Stimulated activated CD4-positive, alpha-beta T cell treated with anti-CD3 and anti-CD28 coated beads, Interleukin-4, amount 100 ng/mL, for 24 hours (primary cell): ENCODE measurements at places on chromosomes 4 and X.

GRCh38 chr4:38154681-38155588, 194.7 kb downstream of the PTTG2 start:
- DNase-seq, result no peak

- DNase-seq, result no peak
Observed at GRCh38 chrX:24002792-24003191, 24.2 kb downstream of the KLHL15 start.

DNA sequence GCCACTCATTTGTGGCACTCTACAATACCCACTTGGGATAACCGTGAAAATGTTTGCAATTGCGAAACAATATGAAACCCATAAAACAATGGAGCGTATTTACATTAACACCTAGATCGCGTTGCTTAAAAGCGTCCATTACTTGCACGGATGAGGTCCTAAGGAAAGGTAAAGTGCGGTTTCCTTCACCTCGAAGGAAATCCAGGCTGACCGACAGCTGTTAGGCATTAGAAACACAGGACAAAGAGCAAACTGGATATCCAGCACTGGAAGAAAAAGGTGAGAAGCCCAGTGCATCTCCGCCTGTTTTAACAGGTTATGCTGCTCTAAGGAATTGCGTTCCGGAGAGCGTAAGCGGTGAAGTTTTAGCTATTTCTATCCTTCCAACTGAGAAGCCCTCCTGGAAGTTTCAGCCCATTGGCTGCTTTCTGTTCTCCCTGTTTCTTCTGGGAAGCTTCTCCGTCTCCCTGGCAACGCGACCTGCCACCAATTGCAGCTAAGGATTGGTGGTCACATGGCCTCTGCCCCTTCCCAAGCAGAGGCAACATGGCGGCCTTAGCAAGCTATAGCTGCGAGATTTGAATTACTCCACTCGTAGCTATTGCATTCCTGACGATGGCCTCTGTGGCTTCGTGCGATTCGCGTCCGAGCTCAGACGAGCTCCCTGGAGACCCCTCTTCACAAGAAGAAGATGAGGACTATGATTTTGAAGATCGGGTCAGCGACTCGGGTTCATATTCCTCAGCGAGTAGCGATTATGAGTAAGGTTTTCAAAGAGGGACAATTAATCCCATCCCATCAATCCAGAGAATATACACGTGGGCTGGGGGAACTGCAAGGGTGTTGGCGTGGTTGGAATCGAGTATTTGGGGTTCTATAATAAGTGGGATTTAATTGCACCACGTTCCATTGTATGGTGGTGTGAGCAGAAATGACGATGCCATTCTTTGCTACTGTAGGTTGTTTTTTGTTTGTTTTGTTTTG, at the start of gene INTU:
Gene INTU (plus strand): TSS at position 538 of the 984 bp plus-strand sequence. CDS start 78 bp downstream, at position 616.
- no peak for DNase-seq

DNA sequence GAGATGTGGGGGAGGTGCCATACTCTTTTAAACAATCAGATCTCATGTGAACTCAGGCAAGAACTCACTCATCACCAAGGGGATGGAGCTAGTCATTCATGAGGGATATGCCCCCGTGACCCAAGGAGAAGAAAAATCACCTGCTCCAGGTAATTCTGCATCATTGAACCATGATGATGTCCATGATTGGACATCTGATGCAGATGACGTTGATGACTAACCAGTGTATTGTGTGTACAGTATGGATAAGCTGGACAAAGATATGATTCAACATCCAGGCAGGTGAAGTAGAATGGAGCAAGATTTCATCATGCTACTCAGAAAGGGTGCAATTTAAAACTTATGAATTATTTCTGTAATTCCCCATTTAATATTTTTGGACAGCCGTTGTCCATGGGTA, 286.4 kb upstream of the SMIM31 start:
- DNase-seq, result no peak

DNA sequence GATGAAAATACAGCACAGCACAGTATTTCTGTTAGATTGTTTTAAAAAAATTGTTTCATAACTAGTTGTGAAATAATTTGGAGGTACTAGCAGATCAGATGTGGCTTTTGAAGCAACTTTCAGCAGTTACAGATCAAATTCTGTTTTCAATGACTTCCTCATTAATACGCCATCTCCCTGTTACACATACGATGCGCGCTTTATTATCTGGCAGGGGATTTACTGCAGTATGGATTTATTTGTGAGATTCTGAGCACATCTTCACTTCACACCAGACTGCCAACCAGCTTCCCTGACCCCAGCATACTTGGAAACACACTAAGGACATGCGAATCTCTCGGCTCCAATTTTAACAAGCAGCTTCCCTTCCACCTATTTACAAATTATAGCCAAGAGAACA, 235.5 kb upstream of the DIAPH2 start:
- DNase-seq, result no peak

DNA sequence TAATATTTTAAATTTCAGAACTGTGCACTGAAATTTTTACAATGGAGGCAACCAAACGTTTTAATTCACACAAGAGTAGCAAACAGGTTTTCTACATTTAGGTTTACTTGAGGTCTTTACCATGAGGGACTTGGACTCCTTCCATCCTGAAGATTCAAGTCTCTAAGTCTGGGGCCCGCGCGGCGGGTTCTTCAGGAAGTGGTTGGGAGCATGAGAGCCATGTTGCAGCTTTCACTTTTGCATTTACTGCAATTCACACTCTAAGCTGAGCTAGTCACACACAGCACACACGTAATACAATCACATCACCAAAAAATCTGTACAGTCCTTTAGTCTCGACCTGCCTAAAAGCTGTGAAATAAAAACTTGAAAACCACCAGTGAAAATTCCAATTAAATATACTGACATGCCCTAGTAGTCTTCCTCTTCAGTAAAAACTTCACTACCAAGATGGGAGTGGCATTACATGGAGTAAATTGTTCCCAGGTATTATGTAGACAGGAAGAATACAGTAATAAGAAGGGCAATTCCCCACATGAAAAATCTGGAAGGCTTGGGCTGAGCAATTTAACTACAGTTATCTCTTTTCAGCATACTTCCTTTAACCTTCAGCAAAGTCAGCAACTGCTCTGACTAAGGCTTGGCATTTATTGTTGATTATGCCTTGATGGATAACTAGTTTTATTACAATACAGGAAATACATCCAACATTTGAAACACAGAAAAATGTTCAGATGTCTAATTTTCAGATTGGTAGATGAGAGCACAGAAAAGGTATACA, 571.1 kb upstream of the DIPK2B start:
- DNase-seq, result peak; percentile 52

DNA sequence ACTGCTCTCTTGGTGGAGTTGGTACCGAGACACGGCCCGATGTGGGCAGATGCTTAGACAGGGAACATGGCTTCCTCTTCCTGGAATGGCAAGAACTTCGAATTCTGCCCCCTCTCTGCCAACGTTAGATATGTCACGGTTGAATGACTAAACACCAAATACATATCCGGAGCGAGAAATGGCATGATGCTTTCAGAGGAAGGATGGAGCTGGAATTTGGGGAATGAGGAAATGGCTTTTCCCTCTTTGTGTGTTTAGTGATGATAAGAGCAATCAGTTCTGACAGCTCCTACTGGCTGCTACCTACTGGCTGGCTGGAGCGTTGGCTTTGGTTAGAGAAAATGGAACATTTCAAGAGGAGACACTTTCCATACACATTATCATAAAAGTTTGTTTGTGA, 140.0 kb downstream of the DHRSX start:
- DNase-seq, result no peak

DNA sequence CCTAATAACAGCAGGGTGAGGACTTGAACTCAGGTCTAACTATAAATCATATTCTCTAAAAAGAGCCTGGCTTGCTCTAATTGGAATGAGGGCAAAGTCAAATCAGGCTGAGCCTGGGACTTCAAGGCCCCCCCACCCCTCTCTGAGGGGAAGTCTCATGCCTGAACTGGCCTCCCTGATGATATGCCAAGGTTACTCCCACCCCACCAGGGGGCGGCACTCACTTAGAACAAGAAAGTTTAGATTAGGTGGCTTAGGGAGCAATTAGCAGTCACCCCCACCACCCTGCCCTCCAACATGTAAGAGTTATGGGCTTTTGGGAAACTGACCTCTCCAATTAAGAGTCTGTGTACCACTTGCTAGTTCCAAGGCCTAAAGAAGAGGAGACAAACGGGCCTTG, 2.7 kb downstream of the FOXO4 start:
- DNase-seq, result peak; percentile 78

GRCh38 chr4:99586322-99586721, 11.7 kb downstream of the MTTP start:
- DNase-seq, result no peak

DNA sequence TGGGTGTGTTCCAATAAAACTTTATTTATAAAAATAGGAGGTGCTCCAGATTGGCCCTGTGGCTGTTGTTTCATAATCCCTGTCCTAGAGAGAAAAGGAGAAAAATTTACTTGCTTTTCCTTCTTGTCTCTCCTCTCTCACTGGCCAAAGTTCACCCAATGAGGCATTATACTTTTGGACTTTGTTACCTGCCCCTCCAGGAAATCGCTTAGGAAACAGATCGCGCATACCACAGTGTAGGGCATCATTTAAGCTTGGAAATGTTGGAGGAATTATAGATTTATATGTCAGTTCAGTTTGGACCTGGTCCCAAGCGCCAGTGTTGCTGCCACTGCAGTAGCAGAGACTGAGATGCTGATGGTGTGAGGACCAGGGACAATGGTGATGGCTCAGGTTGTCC, 337.6 kb upstream of the NR3C2 start:
- no peak for DNase-seq

GRCh38 chrX:22097012-22097694, 65.0 kb downstream of the PHEX start:
- no peak for DNase-seq

DNA sequence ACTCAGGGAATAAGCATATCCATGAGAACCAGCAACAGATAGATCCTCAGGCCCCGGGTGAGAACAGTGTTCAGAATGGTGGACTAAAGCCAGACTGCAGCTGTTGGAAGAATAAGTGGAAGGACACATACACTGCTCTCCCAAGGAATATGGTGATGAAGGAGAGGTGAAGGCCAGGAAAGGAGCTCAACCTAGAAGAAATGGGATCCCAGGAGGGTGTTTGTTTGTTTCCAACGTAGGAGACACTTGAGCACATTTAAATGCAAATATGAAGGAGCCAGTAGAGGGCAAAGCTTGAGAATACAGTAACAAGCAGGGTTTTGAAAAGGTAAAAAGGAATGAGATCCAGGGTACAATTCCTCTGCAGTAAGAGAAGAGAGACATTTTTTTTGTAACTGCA, 42.4 kb upstream of the ATOH1 start:
- no peak for DNase-seq

- DNase-seq, result no peak
Observed at GRCh38 chr4:112142182-112142581, 3.1 kb upstream of the FAM241A start.

- DNase-seq, result no peak
Observed at GRCh38 chr4:26751004-26751403, 109.6 kb upstream of the STIM2 start.

- DNase-seq, result no peak
Observed at GRCh38 chrX:138859421-138859820, 147.9 kb upstream of the FGF13 start.

DNA sequence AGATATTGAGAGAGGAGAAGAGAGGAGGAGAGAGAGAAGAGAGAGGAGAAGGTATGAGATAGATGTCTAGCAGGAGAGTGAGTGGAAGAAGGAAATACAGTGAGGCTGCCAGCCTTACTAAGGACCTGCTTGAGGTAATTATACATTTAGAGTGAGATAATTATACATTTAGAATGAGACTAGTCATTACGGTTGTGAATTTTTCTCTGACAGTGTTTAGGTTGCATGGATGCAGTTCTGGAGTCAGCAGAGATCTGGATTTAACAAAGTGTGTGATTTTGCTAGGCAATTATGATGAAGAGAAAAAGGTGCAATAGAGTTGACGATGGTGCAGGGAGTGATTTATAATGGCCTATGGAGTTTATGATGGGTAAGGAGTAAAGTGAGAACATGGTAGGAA, 187.1 kb upstream of the ARX start:
- DNase-seq, result no peak

GRCh38 chr4:136392576-136392975, 1139.7 kb downstream of the PCDH18 start:
- DNase-seq, result no peak

- DNase-seq, result no peak
Observed at GRCh38 chr4:104416725-104417356, 77.9 kb downstream of the CXXC4 start.

GRCh38 chr4:76459291-76459723, 24.3 kb downstream of the SHROOM3 start:
- DNase-seq, result no peak

GRCh38 chrX:21004835-21005234, 369.4 kb upstream of the CNKSR2 start:
- no peak for DNase-seq

GRCh38 chrX:64571011-64571410, 175.8 kb upstream of the MTMR8 start:
- DNase-seq, result no peak

DNA sequence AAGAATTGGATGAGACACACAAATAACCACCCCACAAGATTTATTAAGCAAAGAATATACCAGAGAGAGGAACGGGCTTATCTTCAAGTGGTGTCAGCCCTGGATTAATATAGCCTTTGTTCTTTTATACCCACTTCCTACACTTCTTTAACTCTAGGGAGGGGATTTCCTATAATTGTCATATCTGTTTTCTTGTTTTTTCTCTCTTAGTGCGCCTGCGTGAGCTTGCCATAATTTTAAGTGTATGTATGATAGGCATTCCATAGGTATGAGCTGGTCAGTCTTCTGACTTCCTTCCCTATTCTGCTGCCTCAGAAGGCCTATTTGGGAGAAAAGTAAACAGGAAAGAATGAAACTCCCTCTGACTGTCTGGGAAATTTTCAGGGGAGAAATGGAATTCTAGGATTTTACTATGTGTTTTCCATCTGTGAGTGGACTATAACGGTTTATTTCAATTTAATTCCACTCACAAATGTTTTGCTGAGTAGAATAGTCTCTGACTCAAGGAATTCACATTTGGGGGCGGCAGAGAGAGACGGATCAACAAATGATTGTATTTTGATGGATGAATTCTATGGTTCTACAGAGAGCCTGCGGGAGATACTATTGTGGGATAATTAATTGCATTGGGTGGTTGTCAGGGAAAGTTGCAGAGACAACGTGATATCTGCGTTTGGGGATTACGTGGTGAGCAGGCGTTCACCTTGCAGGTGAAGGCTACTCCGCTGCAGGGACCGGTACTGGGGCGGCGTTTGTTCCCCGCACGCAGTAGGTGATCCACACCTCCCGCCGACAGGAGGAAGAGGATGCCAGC, 626 bp upstream of the CEP135 start:
- peak; percentile 66 for DNase-seq

DNA sequence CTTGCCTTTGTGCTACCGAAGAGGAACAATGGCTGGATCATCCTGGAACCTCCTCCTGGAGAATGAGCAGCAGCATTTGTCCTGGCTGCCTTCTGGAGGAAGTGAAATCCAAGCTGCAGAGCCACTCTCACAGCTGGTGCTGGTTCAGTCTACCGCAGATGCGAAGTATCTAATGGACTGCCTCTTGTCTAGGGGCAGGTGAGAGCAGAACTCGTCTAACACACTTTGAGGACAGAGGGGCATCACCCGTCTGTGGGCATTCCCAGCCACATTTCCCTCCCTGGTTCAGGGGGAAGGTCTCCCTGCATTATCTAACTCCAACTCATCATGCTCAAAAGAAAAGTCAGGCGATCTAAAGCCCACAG, 338.2 kb upstream of the GATB start:
- DNase-seq, result no peak

GRCh38 chr4:152508386-152508785, 27.5 kb downstream of the FBXW7 start:
- DNase-seq, result no peak
